ENCODE measurements at places on chromosomes 2 and 18.

DNA sequence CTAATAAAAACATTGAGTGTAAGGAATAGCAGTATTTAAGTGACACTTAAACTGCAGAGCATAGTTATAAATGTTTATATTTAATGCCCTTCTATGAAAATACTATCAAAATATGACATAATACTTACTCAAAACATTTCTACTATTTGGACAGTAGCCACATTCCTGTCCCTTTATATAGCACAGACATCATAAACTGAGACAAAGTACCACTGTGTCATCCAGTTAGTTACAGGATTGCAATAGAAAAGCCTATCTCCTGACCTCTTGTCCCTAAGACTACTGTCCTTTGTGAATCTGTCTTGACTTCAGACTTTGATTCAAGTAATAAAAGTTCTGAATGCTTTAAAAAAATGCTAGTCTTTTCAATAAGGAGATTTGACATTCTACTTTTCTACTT lies 1528.5 kb upstream of the NXPH2 start:
- no peak for DNase-seq

- DNase-seq = no peak
Observed at GRCh38 chr2:190809876-190810525, 70.6 kb upstream of the GLS start.

GRCh38 chr2:12176623-12177454 lies 430.4 kb downstream of the LPIN1 start:
- DNase-seq = no peak

DNA sequence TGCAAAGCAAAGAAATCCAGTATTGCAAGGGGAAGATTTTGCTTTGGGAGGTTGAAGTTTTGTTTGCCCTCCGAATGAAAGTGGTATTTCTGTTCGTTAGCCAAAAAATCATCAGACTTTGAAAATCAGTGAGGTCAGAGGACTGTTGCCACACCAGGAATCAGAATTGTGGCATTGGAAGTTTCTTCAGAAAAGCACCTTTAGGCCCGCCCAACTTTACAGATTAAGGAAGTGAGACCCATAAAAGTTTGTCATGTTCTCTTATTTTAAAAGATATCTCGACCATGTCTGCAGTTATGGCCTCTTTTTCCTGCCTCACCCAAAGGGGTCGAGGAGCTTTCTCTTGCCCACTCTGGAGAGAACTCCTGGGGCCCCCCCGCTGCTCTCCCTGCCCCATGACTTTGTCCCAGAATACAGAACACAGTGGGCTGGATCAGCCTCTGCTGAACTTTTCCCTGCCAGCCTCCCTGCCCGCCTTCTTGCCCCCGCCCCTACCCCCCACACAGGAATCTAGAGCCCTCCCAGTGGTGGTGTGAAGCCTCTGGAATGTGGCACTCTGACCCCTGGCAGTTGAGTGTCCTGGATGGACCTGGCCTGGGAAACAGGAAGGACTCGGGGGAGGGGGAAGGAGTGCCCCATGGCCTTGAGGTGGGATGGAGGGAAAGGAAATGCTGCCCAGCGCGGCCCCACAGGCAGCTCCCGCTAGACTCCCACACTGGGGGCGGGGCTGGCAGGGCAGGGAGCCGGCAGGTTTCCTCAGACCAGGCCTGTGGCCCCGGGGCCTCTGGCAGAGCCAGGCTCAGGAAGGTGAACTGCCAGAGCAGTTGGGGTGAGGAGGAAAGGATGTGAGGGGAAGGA lies 25.3 kb downstream of the CRIM1 start:
- no peak for DNase-seq

- DNase-seq = no peak
Observed at GRCh38 chr2:210503725-210504191, 27.2 kb upstream of the LANCL1 start.

- DNase-seq = no peak
Observed at GRCh38 chr2:162103443-162104009, 29.5 kb upstream of the DPP4 start.

GRCh38 chr18:77106331-77106730 lies 26.3 kb downstream of the MBP start:
- DNase-seq = peak; percentile 46

- DNase-seq = no peak
Observed at GRCh38 chr2:69518841-69519240, 81.6 kb upstream of the NFU1 start.

DNA sequence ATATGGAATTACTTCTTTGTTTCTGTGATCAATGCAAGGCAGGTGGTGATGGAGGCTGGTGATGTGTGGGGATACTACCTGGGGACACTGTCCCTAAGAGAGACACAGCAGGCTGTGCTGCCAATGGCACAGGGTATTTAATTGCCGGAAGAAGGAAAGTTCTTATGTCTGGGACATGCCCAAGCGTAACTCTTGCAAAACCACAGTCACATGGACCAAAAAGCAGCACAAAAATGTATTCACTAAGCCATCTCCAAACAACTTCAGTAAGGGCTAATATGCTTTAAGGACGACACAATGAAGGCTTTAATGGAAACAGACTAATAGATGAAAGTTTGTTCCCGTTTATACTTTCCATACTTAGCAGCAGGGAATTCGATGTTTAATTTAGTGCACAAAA lies 49.7 kb upstream of the AP1S3 start:
- no peak for DNase-seq

DNA sequence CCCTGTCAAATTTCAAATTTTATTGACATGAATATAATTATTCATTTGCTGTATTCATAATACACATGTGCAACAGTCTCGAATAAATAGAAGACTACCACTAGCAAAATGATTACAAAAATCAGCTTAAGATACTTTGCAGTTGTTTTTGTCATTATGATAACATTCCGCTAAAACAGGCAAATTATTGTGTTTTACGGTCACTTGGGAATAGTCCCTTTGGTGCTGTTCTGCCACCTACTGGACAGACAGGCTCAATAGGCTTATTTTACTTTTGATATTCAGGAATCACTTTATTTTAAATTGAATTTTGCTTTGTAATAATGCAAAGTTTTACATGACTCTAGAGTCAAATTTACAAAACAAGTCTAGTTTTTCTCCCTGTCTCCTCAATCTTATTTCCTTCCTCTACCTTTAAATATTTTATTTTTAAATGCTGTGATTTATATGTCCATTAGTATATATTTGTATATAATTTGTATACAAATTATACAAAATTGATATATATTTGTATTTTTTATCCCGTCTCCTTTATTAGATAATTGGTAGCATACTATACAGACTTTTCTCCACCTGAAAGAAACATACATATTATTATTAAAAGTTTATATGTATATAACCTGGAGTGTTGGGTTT lies 456.3 kb downstream of the DLGAP1 start:
- DNase-seq = no peak

DNA sequence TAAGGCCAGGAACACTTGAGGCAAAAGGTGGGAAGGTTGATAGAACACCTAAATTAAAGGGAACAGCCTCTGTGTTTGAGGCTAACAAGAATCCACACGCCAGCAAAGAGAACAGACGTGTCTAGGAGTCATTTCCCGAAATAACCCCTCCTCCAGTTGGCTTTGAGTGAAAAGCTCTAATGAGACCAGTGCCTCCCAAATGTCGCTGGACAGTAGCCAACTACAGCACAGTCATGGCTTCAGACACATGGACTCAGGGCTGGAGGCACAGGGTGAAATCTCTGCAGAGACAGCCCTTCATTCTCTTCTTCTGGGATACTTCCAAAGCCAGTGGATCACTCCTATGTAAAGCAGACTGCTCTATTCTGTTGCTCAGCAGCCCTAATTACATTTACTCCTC lies 49.6 kb downstream of the SOWAHC start:
- no peak for DNase-seq

- no peak for DNase-seq
Observed at GRCh38 chr18:78017869-78018268, 768.2 kb downstream of the GALR1 start.

DNA sequence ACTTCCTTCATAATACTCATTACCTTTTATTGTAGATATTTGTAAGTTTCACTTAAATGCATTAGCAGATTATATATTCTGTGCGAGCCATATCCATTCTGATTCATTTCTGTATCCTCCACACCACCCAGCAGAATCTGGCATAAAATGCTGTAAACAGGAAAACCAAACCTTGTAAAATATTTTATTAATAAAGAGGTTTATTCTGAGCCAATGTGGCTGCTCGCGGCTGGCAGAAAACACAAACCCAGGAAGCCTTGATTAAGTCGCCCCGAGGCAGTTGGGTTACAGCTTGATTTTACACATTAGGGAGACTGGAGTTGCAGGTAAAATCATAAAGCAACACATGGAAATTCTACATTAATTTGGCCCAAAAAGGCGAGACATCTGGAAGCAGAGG lies 40.5 kb downstream of the GNAL start:
- no peak for DNase-seq

DNA sequence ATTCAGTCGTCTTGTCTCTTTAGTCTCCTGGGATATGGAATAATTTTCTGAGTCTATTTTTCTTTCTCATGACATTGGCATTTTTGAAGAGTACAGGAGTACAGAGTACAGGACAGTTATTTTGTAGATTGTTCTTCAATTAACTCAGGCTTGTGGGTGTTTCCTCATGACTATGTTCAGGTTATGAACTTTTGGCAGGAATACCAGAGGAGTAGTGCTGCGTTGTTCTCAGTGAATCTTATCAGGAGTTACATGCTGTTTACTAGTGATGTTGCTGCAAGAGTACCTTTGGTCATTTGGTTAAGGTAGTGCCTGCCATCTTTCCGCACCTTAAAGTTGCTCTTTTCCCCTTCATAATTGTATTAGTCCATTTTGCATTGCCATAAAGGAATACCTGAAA lies 41.3 kb upstream of the AGFG1 start:
- no peak for DNase-seq

DNA sequence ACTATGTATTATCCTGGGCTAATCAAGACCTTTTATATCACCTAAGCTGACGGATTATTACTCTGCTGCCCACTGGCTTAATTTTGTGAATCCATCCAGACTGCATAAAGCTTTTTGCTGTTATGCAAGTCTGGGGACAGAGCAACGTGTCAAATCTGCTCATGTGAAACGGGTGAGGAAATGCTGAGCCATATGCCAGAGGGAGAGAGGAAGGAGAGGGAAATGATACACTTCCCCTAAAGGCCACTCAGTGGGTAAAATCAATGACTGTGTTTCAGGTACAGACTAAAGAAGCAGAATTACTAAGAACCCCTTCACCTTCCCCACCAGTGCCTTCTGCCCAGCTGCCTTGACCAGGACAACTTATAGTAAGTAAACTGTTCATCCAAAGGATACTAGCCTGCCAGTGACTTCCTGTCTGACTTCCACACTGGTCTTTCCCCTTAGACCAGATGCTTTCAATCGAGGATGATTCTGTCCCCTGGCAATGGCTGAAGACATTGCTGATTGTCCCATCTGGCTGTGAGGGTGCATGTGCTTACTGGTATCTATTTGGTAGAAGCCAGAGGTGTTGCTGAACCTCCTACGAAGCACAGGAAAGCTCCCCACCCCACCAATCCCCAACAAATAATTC lies 43.0 kb downstream of the STAT1 start:
- DNase-seq = no peak

GRCh38 chr2:174342686-174343342 lies 8.1 kb downstream of the SP9 start:
- DNase-seq = no peak

DNA sequence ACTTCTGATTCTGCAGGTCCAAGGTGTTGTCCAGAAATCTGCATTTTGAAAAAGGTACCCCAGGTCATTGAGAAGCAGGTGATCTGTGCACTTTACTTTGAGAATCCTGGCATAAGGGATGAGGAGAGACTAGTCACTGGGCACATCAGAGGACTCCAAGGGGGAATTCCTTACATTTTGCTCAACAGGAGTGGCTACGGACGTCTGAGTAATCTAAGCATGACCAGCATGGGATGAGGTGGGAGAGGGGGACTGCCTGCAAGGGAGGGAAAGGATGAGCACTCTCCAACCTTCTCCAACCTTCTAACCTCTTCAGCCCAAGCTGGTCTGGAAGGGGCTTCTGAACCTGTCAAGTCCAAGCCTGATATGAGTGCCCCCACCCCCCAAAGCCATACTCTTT lies 55.5 kb downstream of the MARCHF4 start:
- no peak for DNase-seq

GRCh38 chr2:209049608-209050007 lies 374.2 kb upstream of the MAP2 start:
- DNase-seq = no peak

DNA sequence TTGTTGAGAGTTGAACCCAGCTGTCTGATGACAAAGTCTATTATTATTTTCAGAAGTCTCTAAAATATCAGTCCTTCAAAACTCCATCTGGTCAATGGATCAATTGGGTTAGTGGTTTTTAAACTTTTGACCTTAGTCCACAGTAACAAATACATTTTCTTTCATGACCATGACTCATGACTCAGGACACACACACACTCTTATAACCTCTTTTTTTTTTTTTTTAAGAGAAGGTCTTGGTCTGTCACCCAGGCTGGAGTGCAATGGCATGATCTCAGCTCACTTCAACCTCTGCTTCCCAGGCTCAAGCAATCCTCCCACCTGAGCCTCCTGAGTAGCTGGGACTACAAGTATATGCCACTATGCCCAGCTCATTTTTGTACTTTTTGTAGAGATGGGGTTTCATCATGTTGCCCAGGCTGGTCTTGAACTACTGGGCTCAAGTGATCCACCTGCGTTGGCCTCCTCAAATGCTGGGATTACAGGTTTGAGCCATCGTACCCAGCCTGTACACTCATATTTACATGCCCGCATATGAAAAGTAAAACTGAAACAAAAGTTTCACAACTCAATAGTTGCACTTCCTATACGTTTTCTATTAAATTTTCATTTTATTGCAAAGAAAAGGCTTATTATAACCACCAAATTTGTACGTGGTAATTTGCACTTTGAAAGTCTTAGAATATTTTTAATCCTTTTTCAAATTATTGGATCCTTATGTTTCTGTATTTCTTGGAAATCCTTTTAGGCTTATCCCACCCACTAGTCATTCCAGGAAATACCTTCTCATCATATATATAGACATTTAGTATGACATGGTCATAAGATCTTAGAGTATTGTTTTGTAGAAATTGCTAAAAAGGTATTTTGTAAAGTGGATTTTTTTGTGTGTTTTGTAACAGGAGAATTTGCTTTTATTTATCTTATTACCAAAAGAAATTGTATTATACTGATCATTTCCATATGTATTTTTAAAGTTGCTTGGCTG lies 199.0 kb downstream of the LPIN1 start:
- DNase-seq = no peak
